BJ (cell line): ENCODE measurements at places on chromosomes 5 and 9. TPM values are rescaled to one million over a fixed set of nuclear protein-coding genes. Genes with fewer than 3 reads are reported as not detected.

- no peak for DNase-seq
Observed at GRCh38 chr9:128636024-128636390, 20.6 kb downstream of the DYNC2I2 start.

DNA sequence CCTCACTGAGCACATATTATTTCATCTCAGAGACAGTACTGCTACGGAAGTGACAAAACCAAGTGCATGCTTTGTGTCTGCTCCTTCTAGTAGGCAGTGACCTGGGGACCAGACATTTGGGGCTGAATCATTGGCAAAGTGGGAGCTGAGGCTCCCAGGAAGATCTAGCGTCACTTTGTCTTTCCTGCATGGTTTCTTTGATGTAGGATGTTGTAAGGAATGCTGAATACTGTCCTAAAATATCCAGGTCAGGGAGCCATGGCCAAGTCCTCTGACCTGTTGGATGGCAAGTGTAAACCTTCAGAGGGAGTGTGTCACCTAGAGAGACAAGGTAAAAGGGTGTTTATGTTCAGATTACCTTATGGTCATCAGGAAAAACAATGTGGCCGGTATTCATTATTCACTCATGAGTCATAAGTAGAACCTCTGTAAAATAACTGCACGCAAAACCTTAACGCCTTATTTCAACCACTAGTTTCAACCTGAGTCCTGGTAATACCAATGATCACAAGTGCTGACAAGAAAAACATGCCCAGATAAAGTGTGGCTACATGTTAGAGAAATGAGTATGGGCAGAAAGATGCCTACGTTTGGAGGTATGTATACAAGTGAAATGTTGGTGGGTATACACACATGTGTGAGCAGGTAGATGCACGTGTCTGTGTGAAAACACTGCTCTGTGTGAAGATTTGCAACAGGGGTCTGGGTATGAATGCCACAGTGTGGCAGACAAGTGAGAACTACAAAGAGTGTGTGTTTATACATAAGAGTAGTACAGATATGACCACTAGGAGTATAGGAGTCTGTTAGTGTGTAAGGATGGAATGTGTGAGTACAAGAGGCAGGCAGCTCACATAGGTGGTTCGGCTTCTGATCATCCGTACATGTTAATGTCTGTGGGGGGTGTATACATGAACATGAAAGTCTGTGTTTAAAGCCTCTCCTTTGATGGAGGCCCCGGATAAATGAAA is 263.9 kb downstream of the SPOCK1 start:
- no peak for DNase-seq

GRCh38 chr5:93723005-93723404 is 18.4 kb downstream of the POU5F2 start:
- no peak for DNase-seq

DNA sequence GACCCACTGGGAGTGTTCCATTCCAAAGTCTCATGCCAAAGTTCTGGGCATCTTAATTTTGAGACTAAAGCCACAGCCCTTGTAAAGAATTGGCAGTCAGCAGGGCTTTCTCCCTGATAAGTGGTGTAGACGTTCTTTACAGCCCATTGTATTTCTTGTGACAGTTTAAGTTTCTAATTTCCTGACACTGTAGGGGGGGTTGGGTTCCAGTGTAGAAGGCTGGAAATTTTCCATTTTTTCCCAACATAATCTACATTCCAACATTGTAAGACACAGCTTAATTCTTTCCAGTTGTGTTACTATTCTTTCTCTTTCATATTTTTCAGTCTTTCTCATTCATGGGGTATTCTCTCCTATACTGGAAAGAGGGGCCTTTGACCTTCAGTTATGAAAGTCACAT is 121.1 kb downstream of the FBXL7 start:
- peak; percentile 84 for DNase-seq

Gene IRF1
- 17.9 and 25.5 TPM in 2 replicates for polyA plus RNA-seq

Gene MAP1B
- 27.1 and 30.9 TPM in 2 replicates for polyA plus RNA-seq

DNA sequence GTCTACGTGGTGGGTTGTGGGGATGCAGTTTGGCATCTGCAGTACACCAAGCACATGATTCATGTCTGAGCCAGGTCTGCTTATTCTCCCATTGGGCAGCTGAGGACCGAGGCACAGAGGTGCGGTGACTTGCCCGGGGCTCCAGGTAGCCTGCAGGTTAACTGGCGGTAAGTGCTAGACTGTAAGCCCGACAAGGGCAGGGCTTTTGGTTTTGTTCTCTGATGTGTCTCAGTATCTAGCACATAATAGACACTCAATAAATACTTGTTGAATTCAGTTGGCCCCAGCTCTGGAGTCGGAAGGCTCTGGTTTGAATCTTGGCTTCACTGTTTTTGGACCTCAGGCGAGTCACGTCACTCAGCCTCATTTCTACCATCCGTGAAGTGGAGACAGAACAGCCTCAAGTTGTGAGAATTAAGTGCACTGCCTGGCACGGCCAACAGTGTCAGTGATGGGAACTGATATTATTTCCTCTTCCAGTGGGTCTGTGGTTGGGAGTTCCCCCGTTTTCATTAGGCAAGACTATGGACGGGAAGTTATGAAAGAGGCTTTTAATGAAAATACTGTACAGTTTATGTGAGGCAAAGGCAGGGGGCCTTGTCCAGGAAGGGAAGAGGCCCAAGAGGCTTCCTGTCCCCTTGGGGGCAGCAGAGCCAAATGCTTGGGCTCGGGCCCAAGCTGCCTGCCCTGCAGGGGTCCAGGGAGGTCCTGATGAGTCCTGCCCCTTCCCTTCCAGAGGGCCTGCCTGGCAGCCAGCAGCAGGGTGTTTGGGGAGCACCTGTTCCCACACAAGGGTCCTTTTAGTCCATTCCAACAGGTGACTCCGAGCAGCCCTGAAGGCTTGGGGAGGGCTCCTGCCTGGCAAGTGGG is 3.3 kb downstream of the PRELID1 start:
- no peak for DNase-seq

GRCh38 chr9:16312962-16313546 is 557.4 kb downstream of the BNC2 start:
- DNase-seq: no peak

Gene NR2F1-AS1
- polyA plus RNA-seq: 13.7 and 27.3 TPM in 2 replicates

DNA sequence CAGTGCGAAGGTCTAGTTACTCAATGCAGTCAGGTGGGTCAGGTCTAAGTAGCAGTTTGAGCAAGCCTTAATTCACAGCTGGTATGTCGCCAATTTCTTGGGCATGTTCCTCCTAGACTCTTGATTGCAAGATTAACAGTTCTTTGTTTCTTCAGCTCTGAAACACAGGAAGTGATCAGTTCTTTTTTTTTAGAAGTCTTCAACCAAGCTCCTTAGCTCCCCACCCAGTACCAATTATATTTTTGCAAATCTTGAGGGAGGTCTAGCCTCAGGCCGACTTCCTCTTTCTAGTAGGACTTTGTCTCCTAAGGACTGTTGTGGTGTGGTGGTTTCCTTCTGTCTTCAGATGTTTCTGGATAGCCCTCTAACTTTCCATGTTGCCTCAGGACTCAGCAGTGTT is 2054.2 kb downstream of the MAT2B start:
- DNase-seq: no peak

DNA sequence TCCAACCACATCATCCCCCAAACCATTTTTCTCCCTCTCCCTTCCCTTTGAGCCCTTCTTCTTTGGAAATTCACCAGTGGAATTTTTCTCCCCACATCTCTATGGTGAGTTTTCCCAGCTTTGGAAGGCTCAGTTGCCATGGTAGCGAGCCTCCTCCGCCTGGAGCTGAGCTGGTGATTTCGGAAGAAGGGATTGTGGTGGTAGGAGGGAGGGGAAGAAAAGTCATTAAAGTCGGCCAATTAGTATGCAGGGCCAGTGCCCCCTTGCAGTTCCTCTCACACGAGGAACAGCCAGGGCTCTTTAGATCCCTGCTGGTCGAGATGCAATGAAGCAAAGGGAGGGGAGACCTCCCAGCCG is 322.0 kb downstream of the NTRK2 start:
- DNase-seq: no peak

DNA sequence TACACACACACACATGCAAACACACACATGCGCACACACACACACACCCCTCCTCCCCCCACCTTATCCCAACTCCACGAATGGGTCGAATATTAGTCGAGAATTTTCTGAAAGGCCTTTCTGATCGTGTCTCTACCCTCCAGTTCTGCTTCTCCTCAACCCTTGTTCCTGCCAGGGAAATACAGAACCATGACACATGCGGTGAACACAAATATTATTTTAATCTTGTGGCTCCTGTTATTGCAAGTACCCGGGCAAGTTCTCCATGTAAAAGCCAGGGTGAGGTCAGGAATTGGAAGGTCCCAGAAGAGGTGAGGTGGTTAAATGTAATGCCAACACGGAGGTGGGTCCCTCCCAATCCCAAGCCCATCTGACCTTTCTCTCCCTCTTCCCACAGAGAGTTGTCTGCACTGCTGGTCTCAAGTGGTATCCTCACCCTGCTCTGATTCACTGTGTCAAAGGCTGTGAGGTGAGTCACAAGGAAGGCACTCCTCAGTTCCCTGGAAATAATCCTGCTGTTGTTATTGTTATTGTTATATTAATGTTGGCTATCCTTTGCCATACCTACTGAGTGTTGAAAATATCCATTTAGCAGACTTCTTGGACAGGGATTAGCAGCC is 223.7 kb downstream of the PAPPA start:
- no peak for DNase-seq

Gene RC3H2
- polyA plus RNA-seq: 35.3 and 50.2 TPM in 2 replicates

- no peak for DNase-seq
Observed at GRCh38 chr5:170097934-170098333, 7.8 kb upstream of the FOXI1 start.

DNA sequence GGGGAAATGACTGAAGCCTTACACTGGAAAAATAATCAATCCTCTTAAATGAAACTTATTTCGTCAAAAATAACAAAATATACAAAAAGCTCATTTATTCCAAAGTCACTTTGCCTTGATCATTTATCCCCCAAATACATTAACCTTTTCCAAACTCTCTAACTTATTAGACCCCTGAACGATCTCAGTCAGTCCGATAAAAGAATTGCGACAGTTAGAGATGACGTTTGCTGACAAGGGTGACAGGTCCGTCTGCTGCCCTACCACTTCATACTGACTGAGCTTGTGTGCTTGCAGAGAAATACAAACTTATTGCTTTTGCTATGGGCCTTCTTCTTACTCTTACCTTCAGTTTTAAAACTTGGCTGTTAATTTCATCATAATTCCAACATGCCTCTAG is 169.7 kb downstream of the ZDHHC21 start:
- no peak for DNase-seq
